Stimulated activated CD8-positive, alpha-beta memory T cell treated with anti-CD3 and anti-CD28 coated beads, Interleukin-15, amount 100 ng/mL, for 1 hour (primary cell): ENCODE measurements at places on chromosomes 3 and 15.

DNA sequence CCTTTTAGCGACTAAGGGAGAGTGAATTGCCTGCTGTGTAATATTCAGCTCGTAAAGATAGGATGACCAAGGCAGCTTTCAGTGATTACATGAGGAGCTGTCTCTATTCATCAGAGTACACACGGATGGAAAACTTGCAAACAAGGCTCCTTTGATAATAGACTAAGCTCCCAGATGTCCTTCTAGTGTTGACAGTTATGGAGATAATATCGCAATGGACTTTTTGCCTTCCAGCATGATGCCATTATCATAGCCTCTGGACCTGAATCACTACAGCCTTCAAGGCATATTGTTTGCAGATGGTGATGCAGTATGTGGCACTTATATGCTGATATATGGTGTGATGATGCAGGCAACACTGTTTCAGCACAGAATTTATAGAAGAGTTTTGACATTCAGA, 93.9 kb downstream of the ECT2 start:
- no peak for DNase-seq

GRCh38 chr3:61627768-61628185, 66.4 kb downstream of the PTPRG start:
- DNase-seq = no peak

DNA sequence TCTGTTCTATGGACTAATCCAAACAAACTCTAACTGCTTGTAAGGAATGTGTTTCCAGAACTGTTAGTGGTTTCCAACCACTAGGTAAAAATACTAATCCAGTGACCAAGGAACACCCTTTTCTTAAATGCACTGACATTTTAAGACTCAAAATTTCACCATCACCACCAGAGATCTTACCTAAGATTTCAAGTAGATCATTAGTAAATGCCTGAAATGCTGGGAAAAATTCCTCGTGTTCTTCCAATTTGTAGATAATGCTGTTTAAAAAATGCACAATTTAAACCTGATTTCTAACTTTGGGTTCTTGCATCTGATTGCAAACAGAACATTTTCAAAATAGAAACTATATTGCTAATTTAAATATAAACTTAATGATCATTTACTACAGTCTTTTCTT, 63.4 kb downstream of the ESYT3 start:
- no peak for DNase-seq

GRCh38 chr15:68982976-68983563, 31.4 kb upstream of the NOX5 start:
- no peak for DNase-seq

DNA sequence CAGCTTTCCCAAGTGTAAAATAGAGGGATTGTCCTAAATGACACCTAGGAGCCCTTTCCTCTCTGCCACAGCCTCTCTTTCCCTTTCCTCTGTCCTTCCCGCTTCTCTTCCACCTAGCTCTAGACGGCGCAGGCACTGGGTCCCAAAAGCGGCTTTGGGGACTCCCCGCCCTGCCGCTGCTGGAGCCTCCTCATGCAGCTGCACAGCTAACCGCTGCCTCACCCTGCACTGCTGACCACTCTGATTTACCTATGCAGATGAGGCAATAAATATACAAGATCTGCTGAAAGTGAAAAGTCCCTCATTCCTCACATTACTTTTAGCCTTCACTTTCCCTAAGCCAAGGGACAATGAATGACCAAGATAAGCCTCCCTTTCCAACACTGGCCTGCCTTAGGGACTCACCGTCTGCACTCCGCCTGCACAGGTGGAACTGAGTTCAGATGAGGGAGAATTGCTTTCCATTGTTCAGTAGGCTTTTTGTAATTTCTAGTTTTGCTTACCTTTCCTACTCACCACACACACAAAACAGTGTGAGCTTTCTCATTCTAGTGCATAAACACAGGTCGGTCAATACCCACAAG, 197.5 kb upstream of the BCL6 start:
- no peak for DNase-seq

- DNase-seq = no peak
Measured at GRCh38 chr3:73523661-73524060, 101.1 kb downstream of the PDZRN3 start.

GRCh38 chr3:184743248-184743647, 31.4 kb upstream of the MAGEF1 start:
- no peak for DNase-seq

- DNase-seq = no peak
Measured at GRCh38 chr15:39573287-39573686, 7.6 kb upstream of the THBS1 start.

DNA sequence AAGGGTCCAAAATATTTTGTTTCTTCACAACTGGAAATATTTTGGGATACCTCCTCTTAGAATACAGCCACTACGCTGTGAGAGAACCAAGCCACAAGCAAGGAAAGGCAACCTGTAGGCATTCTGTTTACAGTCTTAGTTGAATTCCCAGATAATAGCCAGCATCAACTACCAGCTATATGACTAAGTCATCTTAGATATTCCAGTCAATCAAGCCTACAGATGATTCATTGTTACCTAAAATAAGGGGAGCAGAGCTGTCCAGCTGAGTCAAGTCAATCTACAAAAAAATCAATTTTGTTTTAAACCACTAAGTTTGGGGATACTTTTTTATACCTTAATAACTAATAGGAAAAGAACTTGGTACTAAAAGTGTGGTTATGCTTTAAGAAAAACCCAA, 526.4 kb upstream of the DPPA4 start:
- no peak for DNase-seq

DNA sequence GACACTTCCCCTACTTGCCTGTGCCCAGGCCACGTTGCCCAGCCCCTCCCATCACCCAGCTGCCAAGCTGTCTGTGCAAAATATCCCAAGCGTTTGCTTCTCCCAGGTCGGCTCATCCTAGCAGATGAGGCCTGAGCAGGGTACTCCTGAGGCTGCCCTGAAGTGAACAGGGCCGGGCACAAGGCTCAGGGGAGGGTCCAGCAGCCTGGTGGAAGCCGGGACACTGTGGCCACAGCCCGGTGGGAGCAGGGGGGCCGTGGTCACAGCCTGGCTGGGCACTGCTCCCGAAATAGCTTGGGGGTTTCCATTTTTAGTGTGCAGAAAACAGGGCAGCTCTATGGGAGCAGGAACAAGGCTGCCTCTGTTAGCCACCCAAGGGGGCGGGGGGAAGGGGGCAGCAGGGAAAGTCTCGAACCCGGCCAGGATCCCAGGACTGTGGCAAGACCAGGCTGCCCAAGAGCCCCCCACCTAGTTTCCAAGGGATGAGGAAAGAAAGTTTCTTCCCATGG, 3.4 kb downstream of the PLXNB1 start:
- DNase-seq = no peak

- DNase-seq = no peak
Measured at GRCh38 chr15:46300716-46301115, 665.9 kb downstream of the SQOR start.

DNA sequence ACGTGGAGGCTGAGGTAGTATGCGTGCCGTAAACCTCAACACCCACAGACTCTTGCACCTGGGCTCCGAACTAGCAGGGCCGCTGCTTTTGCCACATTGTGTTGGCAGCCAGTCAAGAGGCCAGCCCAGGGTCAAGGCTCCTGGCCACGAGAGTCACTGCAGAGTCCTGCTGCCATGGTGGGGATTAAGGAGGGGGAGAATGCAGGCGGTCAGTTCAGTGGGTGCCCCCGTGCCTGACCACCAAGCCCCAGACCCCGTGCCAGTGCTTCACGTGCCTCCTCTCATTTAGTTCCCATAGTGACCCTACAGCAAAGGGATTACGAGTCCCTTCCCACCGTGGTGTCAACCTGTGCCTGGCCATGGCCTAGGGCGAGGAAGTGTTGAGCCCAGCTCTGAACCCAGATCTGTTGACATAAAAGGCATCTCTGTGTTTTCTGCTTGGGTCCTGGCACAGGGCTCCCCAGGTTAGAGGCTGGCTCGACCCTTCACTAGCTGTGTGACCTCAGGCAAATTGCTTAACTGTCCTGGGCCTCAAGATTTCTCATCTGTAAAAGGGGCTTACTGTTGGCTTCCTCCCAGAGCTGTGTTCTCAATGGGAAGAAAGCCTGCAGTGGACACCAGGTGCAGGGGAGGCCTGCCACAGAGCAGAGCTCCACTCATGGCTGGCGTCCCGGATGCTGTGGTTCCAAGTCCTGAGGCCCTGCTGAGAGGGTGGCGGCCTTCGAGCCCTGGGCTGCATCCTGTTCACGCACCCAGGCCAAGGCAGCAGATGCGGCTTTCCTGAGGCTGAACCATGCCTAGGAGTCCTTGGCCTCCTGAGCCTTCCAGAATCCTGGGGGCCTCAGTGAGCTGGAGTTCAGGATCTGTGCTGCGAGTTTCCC, 32.8 kb downstream of the FBLN2 start:
- DNase-seq = no peak

- DNase-seq = no peak
Measured at GRCh38 chr15:73965758-73966113, 26.4 kb downstream of the STOML1 start.

GRCh38 chr3:9863058-9863772, 16.8 kb downstream of the CIDEC start:
- DNase-seq = no peak

GRCh38 chr3:129606636-129607390, at the start of gene PLXND1:
TSS of gene PLXND1 (minus strand) at chr3:129606676. CDS start at chr3:129606639, 37 bp downstream.
- DNase-seq = no peak

DNA sequence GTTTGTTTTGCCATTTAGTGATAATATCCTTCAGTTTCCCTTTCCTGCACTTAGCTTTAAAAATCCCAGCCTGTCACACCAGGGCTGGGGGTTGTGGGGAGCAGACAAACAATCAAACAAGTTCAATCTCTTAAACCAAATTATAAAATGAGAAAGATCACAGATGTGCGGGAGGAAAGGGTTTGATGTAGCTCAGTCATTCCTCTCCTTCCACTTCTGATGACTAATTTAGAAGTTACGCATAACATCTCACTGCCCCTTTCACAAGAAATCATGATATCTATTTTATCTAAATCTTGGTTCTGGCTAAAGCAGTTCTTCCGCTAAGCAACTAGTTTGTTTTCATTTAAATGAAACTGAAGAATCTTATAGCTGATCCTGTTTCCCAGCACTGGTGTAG, 34.1 kb upstream of the ATG7 start:
- no peak for DNase-seq
